ENCODE measurements at places on chromosomes 1 and 21.

DNA sequence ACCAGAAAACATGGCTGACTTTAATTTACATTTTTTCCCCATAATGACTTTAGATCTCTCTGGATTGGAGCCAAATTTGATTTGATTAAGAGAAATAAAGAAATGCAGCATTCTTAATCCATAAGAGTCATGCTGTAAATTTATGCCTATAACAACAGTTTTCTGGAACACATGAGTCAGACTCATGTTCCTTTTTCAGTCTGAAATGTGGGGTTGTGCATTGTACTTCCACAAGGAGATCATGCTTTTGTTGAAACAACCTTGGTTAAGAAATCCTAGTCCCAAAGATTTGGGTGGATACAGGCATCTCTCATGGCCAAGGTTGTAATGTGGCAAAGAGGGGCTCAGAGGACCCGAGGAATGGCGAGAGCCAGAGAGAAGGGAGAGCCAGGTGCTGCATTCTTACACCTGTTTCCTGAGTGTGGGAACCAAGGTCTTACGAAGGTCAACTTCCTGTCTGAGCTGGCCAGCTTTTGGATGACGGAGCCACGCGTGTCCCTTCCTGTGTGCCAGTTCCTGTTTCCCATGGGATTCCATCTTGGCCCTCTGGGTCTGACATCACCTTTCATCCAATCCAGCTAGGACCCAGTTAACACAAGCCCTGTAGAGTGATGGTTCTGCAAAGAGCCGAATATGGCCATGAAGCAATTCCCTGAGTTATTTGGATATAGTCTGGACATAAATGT, 23.1 kb downstream of the CLDN14 start:
- DNase-seq: no peak

- DNase-seq: no peak
Measured at GRCh38 chr1:175514387-175514953, 228.9 kb downstream of the TNR start.

- no peak for DNase-seq
Measured at GRCh38 chr1:53511323-53511932, 52.2 kb downstream of the DMRTB1 start.

GRCh38 chr1:38789498-38790169, 69.9 kb downstream of the RRAGC start:
- DNase-seq: no peak

DNA sequence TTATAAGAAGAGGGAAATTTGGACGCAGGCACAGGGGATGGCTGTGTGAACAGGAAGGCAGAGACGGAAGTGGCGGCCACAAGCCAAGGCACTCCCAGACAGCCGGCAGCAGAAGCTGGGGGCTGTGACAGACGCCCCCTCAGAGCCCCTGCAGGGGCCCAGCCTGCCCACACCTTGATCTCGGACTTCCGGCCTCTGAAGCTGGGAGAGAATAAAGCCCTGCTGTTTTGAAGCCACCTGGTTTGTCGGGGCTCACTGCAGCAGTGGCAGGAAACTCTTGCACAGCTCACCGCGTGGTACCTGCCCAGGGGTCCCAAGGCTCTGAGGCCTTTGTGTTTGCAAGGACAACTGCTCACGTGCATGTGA, 13.7 kb downstream of the MEGF6 start:
- DNase-seq: no peak

All from aorta (tissue), 5 donors.